ENCODE measurements at places on chromosomes 3 and 15. TPM values are rescaled to one million over a fixed set of nuclear protein-coding genes. Genes with fewer than 3 reads are reported as not detected.

NKTR gene
- total RNA-seq: 241 TPM

ITGA11 gene
- total RNA-seq: 0.17 TPM

ERICH6 gene
- 0.92 TPM for total RNA-seq

GFM1 gene
- 37.6 TPM for total RNA-seq

WDR49 gene
- 0.78 TPM for total RNA-seq

SERPINI2 gene
- total RNA-seq: not detected

- no peak for DNase-seq
Observed at GRCh38 chr3:13120928-13121552, 47.8 kb upstream of the IQSEC1 start.

GRCh38 chr3:71047616-71048531 is 535.7 kb downstream of the FOXP1 start:
- no peak for DNase-seq

DNA sequence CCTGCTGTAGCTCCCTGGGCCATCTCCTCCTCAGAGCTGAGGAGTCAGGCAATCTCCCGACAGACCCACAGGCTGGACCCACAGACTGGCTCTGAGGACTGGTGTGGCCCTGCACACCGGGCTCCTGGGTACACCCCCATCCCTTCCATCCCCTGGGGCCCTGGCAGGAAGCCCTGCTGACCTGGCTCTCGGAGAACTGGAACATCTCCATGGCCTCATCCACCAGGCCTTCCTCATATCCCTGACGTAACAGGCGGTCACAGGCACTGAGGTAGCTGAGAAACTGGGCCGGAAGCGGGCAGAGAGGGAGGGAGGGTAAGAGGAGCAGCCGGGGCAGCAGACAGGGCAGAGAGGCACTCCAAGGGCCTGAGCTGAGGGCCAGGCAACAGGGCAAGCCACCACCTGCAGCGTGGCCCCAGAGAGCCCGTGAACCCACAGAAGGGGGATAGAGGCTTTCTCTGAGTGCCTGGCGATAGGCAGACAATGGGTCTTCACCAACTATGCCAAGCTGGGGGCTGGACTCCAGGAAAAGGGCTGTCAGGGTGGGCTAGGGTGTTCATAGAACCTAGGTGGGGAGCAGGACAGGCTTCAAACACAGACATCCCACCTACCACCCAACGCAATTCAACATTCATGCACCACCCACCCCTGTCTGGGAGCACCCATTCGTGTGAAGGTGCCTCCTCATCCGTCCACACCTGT is 17.9 kb downstream of the KBTBD13 start:
- DNase-seq: no peak

DNA sequence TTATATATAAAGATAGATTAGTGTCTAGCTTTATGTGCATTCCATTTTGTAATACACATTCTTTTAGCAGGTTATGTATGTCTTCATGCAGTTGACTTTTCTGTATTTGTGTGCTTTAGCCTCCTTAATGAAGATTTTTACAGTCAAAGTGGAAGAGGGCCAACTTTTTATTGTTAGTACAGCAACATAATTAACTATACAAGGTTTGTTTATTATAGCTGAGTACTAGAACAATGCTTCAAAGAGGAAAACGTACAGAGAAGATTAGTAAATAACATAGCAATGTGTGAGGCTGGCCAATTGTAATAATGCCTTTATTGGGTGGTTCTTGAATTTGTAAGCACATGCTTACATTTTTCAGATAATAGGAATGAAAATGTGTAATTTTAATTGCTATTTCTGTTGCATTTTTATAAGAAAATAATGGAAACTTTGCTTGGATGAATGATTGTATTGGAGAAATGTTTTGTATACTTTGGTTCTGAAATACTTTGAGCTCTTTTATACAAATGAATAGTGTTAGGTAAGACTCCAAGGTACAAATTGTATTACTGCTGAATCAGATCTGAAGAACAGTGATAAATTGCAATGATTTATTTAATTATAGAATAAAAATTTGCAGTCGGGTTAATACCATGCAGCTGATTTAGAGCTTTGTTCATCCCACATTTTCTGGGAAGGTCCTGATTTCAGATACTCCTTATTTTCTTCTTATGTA is 41.4 kb downstream of the UBE2E2 start:
- no peak for DNase-seq

GRCh38 chr15:80507131-80507530 is 102.9 kb downstream of the ARNT2 start:
- no peak for DNase-seq
